Posterior cingulate gyrus (tissue), 11 donors: ENCODE measurements at places on chromosomes 11 and 22.

GRCh38 chr11:36394056-36394455, 98.0 kb downstream of the PRR5L start:
- no peak for DNase-seq

- no peak for DNase-seq
These were observed 116.2 kb downstream of the NCAM1 start for GRCh38 chr11:113077379-113077778.

DNA sequence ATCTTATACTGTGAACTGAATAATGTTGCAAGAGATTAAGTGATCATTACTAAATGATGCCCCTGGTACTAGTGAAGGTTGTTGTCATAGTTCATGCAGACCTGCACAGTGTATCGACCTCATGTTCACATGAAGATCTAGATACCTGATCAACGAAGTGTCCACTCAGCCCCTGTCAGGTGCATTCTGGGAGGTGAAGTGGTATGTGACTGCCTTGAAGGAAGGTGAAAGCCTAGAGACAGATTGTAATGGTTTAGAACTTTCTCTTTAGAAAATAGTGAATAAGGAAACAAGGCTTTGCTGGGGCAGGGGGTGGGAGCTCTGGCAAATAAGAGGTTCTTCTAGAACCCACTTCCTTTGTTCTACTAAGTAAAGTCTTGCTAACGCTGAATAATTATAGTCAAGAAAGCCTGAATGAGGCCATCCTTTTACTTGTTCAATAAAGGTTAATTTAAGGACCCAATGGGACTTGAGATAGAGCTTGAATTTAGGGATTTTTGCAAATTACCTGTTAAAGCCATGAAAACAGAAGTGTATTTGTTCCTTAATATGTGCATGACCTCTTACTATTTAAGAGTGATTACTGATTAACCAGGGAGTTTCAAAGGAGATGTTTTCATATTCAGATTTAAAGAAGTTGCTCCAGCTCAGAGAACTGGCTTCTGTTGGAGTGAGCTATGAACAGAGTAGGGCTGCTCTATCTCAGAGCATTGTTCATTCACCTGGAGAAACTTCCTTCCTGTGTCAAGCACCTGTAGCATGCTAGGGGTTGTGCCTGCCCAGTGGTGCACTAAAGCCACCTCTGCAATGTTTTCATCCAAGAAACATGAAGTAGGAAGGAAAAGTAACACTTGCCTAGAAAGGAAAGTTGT, 45.3 kb downstream of the C22orf31 start:
- no peak for DNase-seq

DNA sequence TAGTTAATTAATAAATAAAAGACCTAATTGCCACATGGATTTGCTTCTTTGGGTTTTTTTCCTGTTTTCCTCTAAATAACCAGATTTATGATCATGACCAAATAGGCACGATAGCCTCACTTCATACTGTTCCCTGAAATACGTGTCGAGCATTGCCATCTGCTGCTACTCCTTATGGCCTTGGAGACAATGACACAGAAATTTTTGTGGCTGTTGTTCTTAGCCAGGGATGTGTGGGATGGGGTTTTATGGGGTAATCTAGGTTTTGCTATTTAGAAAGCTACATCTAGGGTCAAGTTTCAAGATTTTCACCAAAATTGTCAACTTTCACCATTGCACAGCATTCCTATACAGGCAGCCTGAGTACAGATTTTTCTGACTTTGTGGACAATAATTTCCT, 145.2 kb downstream of the DBX1 start:
- DNase-seq: no peak
